Activated CD8-positive, alpha-beta memory T cell treated with anti-CD3 and anti-CD28 coated beads, Interleukin-2, amount 10 ng/mL, durations not matched to agents 7 days and 5 days (primary cell): ENCODE measurements at places on chromosomes 5 and 9.

DNA sequence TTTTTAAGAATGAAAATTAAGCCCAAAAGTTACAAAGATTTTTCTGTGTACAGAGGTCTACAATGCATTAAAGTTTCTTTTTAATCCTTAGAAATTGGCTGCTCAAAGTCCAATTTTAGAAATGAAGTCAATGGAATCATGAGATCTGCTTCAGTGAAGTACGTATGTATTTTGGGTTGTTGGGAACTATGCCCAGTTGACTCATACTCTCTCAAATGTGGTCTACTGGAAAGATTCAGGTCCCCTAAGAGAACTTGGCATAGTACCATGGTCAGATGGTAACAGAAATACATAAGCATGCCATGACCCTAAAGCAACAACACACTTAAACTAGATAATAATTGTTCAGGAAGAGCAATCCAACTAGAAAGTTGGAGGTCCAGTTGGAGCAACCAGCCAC lies 23.0 kb downstream of the FBLL1 start:
- no peak for DNase-seq

GRCh38 chr9:5089737-5090136 lies 95.7 kb downstream of the INSL6 start:
- DNase-seq = no peak

DNA sequence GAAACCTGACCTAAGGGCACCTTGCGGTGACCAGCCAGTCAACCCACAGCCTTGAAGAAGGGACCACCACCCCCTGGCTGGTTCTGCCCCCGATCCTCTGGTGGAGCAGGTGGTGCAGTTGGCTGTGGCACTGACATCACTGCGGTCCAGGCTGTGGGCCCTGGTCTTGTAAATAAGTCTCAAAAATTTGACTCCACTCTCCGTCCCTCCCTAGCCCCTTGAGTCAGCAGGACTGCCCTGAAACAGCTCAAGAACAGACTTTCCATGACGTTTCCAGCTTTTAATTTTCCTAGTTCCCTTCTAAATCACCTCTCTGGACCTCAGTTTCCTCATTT lies 134.8 kb upstream of the BOD1 start:
- no peak for DNase-seq

- DNase-seq = no peak
These were observed 52.2 kb downstream of the MLLT3 start for GRCh38 chr9:20570087-20570486.

GRCh38 chr9:124863371-124863871 lies 1.5 kb downstream of the ARPC5L start:
- DNase-seq = no peak

- no peak for DNase-seq
These were observed 88.0 kb upstream of the ELL2 start for GRCh38 chr5:96049398-96050272.

DNA sequence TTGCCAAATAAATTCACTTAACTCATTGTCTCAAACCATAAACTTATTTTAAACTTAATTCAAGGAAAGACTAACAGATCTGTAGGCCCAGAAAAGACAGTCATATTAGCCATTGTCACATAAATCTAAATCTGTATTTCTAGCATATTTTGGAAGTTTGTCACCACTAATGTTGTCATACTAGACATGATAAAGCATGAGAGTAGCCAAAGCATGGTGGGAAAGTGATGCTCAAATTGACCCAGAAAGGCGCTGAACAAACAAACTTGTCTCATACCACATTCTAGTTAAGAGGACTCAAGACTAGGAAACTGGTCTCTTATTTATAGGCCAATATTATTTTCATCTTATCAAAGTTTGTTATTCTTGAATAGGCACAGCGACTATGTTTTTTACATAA lies 99.4 kb downstream of the VCAN start:
- DNase-seq = no peak

DNA sequence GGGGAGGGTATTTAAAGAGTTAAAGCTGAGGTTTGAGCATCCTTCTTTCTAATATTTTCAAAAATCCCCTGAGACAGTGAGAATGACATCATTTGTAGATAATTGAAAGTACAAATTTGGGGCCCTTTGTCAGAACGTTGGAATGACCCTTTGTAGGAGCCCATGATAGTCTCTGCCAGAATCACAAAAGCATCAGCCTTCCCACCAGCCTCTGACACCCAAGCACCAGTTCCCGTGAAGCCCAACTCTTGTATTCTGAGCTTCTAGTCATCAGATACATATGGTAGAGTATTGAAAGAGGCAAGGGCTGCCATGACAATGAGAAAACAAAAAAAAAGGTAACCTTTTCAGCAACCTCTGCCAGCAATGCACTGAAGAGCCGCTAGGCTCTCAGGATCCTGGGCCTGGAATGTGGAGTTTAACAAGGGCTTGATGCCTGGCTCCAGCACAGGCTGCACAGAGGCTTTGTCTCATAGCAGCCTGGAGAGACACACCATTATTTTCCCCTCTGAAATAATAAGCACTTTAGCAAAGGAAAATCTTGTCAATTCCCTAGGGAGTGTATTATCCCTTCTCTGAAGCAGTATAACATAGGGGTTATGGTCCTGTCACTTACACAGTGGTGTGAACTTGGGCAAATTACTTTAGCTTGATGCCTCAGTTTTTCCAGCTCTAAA lies 114.4 kb downstream of the ZNF608 start:
- no peak for DNase-seq

GRCh38 chr5:143314659-143315058 lies 88.8 kb downstream of the NR3C1 start:
- DNase-seq = no peak

GRCh38 chr5:154117050-154117449 lies 73.5 kb upstream of the GALNT10 start:
- DNase-seq = no peak

- no peak for DNase-seq
These were observed 234.6 kb downstream of the DMRT2 start for GRCh38 chr9:1284727-1285126.

DNA sequence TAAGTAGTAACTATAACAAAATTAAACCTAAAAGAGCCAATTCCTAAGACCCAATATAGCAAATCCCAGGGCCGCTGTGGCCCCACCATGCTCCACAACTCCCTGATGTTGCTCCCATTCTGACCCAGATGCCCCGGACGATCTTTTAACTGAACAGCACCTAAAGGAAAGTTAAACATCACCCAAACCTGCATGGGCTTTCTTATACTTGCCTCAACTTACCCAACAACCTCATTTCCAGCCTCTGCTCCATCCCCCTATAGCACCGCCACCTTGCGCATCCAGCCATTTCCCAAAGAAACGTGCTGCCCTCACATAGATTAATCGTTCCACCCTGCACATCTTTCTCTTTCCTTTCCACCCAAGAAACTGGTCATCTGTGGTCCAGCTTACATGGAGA lies 54.6 kb downstream of the ZNF354C start:
- DNase-seq = no peak

DNA sequence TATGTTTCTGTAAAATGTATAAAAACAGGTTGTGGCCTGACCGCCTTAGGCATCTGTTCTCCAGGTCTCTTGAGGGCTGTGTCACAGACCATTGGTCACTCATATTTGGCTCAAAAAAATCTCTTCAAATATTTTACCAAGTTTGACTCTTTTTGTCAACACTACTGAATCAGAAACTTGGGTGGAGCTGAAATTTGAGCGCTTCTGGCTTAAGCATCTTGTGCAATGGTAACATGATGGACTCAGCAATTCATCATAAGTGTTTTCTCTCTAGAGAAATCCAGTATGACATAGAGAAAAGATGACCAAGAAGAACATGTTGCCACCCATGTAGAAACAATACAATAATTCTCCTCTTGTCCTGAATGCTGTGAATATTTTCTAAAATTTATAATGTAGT lies 387.9 kb downstream of the MAT2B start:
- DNase-seq = no peak

DNA sequence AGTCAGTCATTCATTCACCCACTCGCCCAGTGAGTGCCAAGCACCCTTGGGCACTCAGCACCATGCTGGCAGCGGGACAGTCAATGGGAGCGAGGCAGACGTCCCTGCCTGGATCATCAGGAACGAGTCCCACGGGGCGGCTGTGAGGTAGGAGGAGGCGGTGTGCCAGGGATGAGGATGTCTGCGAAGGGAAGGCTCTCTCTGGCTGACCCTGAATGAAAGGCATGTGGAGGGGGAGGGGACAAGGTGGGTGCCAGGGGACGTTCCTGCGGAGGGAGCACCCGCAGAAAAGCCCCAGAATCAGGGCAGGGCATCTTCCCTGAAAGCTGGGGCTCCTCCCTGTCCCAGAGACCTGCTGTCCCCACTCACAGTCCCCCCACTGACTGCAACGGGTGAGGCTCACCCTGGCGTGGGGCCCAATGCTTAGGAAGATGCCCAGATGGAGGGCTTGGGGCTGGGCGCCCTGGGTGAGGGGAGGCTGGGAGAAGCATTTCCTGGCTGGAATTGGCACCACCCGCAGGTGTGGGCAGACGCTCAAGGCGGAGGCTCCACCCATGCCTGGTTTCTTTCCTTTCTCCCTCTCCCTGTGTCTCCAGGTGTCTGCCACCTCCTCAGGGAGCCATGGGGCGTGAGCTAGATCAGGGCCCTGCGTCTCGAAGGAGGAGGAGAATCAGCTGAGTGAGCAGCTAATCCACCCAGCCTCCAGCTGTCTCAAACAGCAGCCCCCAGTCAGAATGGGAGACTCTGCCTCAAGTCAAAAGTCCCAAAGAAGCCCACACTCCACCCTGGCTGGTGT lies 179.0 kb upstream of the PPP1R26 start:
- peak; percentile 22 for DNase-seq

GRCh38 chr5:8934455-8934854 lies 611.4 kb downstream of the SEMA5A start:
- no peak for DNase-seq

DNA sequence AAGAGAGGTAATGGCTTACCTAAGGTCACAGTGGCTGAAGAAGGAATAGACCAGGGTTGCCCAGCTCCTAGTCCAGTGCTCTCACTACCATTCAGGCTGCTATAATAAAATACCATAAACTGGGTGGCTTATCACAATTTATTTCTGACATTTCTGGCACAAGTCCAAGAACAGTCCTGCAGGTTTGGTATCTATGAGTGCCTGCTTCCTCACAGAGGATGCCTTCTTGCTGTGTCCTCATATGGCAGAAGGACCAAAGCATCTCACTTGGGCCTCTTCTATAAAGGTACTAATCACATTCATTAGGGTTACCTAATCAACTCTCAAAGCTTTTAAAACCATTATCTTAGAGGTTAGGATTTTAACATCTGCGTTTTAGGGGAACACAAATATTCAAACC lies 17.2 kb downstream of the STARD4 start:
- DNase-seq = no peak

DNA sequence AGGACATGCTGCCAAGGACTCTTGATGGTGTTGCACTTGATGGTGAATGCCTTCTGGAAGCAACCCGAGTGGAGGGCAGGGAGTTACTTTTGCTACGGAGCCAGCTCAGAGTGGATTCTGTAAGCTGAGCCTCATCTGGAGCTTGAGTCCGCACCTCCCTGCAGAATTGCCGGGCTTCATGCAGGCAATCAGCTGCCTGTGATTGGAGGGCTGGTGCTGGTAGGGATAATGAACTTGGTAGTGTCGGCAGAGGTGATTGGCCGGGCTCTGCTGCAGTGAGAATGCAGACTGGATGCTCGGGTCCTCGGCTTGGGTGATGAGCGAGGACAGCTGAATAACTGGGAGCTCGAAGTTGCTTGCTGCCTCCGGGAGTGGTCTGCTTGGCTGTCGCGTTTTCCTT lies 23.1 kb downstream of the SLC25A25 start:
- DNase-seq = no peak

DNA sequence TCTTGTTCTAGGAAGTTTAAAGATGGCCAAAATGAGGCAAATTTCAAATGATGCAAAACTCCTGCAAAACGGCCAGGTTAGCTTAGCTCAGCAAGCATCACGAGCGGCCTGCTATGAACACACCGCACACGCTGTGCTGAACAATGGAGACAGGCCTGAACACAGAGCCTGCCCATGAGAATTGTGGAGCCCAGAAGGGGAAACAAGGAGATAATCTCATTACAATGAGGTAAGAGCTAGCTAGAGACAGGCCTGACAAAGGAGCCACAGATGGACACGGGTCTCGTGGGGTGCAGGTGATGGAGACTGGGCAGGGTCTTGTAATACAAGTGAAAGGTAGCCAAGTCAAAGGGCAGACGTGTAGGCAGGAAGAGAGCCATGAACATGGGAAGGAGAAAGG lies 50.2 kb downstream of the PSMB7 start:
- DNase-seq = peak; percentile 22

GRCh38 chr5:81393430-81393782 lies 528 bp downstream of the ACOT12 start:
- DNase-seq = no peak

- DNase-seq = no peak
These were observed 37.1 kb downstream of the CAST start for GRCh38 chr5:96699186-96699820.

- DNase-seq = no peak
These were observed 57.4 kb downstream of the CFAP95 start for GRCh38 chr9:69877852-69878514.
